ENCODE measurements at places on chromosomes 5 and 9.

GRCh38 chr9:38339087-38339486 lies 53.4 kb upstream of the ALDH1B1 start:
- no peak for DNase-seq

DNA sequence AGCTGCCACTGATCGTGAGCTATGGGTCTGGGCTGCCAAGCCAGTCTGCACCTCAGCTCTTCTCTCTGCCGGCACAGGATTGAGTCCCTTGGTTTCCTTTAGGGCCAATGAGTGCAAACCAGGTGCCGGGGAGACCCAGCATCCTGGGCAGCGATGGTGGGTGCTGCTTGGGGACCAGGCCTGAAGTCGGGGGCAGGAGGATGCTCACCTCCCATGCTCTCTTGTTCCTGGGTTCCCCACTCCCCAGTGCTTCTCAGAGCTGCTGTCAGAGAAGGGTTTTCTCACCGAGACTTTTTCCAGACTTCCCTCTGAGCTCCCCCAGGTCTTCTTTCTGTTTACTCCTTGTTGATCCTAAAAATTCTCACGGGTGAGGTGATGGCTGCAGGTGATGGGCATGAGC lies 61.2 kb downstream of the IRX1 start:
- DNase-seq: no peak

GRCh38 chr5:104793755-104794080 lies 1231.1 kb upstream of the NUDT12 start:
- DNase-seq: no peak

GRCh38 chr5:77083088-77083487 lies 4.0 kb downstream of the ZBED3 start:
- peak; percentile 88 for DNase-seq

GRCh38 chr5:80097451-80097850 lies 62.3 kb downstream of the THBS4 start:
- DNase-seq: no peak

GRCh38 chr9:127095411-127095810 lies 27.0 kb downstream of the ANGPTL2 start:
- DNase-seq: no peak

DNA sequence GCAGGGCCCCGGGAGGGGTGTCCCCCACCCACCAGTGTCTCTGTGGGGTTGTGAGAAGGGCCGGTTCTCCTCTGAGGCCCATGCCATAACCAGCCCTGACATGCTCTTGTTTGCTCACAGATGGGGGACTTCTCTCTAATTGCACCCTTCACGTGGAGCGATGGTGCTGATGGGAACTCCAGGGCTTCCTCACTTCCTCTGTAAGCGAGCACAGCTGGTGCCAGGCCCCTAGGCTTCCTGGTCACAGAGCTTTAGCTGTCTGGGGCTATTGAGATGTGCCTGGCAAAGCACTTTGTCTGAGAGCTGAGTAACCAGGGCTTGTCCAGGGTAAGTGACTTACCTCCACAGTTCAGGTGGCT lies 36.4 kb downstream of the PHF2 start:
- DNase-seq: no peak

- no peak for DNase-seq
Measured at GRCh38 chr9:28064241-28064815, 491.0 kb upstream of the C9orf72 start.

DNA sequence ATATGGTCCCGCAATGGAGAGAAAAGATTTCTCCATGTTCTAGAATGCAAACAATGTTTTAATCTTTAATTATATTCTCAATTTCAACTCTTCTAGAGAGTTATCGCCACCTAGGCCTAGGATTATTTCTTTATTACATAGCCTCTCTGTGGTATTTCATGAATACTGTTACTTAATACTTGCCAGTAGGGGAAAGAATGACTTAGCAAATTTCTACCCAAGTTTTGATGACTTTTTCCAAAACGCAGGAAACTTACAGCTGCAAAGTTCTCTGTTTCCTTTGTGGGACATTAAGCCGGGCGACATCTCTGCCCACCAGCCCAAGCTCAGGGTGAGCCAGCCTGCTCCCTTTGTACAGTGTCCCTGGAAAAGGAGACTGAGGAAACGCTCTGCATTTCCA lies 73.8 kb downstream of the MED27 start:
- no peak for DNase-seq

- DNase-seq: no peak
Measured at GRCh38 chr9:123608104-123608503, 252.1 kb downstream of the CRB2 start.

- DNase-seq: peak; percentile 81
Measured at GRCh38 chr9:135343837-135344522, 135.6 kb upstream of the PPP1R26 start.

GRCh38 chr5:96855031-96855872 lies 21.0 kb upstream of the ERAP2 start:
- no peak for DNase-seq

GRCh38 chr5:156031181-156031580 lies 295.8 kb upstream of the SGCD start:
- DNase-seq: no peak
